Hindlimb muscle (tissue), 1 donor: ENCODE measurements at places on chromosomes 7 and 10.

GRCh38 chr7:19991936-19992335 is 218.5 kb upstream of the TMEM196 start:
- no peak for DNase-seq

GRCh38 chr10:58772758-58773157 is 260.1 kb downstream of the BICC1 start:
- no peak for DNase-seq

DNA sequence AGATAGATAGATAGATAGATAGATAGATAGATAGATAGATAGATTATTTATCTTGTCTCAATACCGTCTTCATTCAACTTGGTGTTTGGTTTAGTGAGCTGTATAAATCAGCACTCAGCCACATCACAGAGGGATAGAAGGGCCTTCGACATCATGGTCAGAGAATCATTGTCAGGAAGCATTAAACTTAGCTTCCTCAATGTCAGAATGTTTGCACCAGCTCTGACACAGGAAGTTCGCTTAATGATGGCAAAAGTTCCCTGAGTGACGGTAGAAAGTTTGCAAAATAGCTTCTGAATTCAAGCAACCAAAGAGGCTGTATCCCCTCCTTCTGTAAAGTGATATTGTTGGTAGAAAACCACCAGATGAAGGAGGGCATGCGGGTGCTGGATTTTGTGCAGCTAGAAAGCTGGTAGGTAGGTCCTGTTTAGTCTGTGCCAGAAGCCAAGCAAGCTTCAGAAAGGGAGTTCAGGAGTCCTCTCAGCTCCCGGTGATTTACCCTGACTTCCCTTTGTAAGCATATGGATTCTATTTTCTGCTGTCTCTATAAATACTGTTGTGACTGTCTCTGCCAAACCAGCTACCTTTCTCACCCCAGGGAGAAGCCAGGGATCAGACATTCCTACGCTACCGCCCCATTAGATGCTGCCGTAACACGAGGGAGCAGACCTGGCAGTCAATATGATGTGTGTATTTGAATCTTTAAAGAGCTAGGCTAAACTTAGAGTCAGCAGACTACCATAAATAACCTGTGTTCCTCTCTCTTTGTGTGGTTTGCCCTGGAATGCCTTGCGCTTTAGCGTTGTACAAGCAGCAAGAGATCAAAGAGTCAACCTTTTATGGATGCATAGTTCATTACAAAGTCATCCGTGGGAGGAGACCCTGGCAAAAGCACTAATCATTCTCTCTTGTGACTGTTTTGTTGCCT is 200.5 kb upstream of the KIAA1217 start:
- no peak for DNase-seq

- no peak for DNase-seq
These were observed 2.5 kb upstream of the CLDN4 start for GRCh38 chr7:73828107-73828803.

DNA sequence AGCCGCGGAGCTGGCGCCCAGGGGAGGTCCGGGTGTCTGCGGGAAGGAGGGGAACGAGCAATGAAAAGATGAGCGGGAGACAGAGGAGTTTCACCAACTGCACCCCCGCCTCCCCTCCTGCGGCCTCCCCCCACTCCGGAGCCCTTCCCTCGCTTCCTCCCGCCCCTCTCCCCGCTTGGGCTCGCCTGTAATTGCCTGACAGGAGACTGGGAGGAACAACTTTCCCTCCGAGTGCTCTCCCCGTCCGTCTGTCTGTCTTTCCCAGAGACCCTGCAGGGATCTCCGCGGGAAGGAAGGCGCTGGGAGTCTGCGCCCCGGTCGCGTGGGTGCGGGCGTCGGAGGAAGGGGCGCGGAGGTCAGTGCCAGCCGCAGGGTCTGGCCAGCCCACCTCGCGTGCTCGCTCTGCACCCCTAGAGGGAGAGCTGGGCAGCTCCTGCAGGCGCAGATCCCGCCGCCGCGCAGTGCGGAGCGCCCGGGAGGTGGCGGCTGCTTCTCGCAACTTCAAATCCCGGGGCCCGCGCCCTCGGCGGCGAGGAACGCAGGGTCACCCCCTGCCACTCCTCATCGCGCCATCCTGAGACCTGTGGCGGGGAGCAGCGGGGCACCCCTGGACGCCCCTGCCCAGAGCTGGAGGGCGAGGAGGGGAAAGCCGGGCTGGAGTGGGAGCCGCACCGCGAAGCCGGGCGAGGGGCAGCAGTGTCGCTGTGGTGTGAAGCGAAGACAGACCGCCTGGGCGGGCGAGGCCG is 511 bp upstream of the NRP1 start:
- DNase-seq = peak; percentile 92

DNA sequence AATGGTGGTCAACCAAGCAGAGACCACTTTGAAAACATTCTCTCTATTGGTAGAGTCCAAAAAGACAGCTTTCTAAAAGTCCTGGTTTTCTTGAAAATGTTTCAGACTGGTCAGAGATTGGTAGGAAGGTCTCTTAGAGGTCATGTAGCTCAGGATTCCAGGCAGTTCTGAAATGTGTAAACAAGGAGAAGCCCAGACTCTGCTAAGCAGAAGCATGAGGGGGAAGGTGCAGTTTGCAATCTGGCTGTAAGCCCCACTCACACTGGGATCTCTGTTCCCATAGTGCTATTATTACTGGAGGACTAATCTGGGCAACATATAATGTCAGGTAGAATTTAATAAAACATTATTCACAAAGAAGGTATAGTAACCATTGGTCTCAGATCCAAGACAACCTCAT is 101.1 kb downstream of the MAGI2 start:
- DNase-seq = no peak

GRCh38 chr7:55160539-55160938 is 141.7 kb downstream of the EGFR start:
- DNase-seq = no peak

GRCh38 chr7:27802999-27803398 is 63.0 kb downstream of the TAX1BP1 start:
- DNase-seq = peak; percentile 25

DNA sequence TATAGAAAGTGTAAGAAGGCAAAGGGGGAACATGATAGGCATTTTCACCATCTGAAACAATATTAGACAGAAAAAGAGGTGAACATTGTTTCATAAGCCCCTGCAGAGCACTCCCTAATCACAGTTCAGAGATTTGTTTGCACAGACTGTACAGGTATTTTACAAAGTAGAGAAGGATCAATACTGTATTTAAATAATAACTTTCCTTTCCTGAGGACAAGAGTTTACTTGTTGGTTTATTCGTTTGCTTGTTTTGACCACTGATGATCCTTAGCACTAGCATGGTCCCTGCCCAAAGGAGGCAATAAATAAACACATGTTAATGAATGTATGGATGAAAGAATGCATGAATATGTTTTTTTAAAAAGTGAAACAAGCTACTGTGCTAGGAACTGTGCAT is 690.1 kb upstream of the COBL start:
- DNase-seq = no peak

GRCh38 chr10:118911363-118911762 is 118.2 kb upstream of the NANOS1 start:
- no peak for DNase-seq

DNA sequence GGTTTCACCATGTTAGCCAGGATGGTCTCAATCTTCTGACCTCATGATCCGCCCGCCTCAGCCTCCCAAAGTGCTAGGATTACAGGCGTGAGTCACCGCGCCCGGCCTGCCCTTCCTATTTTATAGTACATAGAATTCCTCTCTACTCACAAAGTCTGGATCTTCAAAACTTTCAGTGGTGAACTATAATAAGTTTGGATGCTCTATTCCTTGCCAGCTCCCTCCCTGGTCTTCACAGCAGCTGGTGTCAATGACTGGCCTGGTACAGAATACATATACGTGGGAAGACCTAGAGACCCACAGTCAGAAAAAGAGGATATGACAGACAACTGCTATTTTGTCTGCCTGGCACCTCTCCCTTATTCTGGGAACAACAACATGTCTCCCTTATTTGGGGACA is 40.8 kb downstream of the ARHGAP12 start:
- DNase-seq = no peak

DNA sequence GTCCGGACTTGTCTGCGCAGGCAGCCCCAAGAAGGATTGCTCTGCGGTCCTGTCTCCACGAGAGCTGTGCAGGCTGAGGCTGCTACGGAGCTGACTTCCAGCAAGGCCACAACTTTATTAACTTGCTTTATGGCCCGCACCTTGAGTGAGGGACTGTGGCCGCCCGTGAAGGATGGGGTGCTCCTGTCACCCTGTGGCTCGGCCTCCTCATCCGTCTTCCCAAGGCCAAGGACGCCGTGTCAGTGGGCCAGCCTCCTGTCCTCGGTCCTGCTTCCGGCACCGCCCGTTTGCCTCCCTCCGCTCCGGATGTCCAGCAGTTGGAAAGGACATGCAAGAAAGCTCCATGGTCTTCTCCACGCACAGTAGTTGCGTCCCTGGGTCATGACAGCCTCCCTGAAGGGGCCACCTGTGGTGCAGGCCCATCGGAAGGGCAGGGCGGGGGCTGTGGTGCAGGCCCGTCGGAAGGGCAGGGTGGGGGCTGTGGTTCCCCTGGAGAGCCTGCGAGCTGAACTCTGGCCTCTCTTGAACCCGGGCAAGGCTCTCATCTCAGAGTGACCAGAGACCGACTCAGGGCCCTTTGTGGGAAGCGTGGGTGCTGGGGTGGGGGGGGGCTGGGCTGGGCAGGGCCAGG is 87.1 kb downstream of the NKX6-2 start:
- DNase-seq = no peak

GRCh38 chr7:150974468-150975391 is 3.4 kb downstream of the KCNH2 start:
- no peak for DNase-seq

DNA sequence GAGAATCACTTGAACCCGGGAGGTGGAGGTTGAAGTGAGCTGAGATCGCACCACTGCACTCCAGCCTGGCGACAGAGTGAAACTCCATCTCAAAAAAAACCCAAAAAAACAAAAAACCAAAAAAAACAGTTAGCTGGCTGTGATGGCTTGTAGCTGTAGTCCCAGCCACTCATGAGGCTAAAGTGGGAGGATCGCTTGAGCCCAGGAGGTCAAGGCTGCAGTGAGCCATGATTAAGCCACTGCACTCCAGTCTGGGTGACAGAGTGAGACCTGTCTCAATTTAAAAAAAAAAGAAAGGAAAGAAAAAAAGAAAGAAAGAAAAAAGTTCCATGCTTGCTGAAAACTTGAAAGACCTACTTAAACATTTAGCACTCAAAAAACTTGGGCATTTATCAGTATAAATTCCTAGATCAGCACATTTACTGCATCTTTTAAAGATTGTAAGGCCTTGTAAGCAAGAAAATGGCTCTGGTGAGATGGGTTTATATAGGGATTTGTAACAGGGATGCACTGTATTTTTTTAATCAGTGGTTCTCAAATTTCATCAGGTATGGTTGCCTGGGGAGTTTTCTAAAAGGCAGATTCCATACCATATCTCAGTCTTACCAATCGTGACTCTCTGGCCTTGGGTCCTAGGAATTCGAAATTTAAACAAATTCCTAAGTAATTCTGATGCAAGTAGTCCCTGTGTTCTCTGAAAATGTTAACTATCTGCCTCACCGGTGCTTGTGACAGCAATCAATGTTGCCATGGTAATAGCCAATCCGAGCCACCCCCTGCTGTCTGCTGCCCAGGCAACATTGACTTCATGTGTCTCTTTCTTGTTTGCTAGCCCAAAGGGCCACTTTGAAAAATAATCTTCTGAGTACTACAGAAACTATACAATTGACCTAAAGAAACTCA is 11.5 kb upstream of the NT5C2 start:
- no peak for DNase-seq

- DNase-seq = no peak
These were observed 204.0 kb downstream of the FZD1 start for GRCh38 chr7:91468256-91468655.

DNA sequence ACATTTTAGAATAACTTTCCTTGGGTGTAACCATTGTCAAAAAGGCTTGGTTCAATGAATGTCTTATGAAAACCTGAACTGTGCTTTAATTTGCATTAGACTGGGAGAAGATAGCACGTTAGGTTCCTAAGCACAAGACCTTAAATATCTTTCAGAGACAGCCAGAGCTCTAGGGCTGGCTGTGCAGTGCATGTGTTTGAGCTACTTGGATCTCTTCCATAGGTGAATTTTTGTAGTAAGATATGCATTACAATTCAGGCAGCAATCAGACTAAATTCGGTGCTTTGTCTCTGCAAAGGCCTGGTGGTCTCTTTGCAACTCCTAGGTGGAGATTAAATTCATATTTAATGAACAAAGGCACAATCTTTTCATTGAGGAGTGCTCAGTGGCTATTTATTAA is 192.0 kb downstream of the ZNF438 start:
- no peak for DNase-seq

GRCh38 chr7:140360697-140361229 is 37.6 kb downstream of the SLC37A3 start:
- DNase-seq = no peak

- DNase-seq = no peak
These were observed 144.7 kb downstream of the CCSER2 start for GRCh38 chr10:84473136-84473535.

DNA sequence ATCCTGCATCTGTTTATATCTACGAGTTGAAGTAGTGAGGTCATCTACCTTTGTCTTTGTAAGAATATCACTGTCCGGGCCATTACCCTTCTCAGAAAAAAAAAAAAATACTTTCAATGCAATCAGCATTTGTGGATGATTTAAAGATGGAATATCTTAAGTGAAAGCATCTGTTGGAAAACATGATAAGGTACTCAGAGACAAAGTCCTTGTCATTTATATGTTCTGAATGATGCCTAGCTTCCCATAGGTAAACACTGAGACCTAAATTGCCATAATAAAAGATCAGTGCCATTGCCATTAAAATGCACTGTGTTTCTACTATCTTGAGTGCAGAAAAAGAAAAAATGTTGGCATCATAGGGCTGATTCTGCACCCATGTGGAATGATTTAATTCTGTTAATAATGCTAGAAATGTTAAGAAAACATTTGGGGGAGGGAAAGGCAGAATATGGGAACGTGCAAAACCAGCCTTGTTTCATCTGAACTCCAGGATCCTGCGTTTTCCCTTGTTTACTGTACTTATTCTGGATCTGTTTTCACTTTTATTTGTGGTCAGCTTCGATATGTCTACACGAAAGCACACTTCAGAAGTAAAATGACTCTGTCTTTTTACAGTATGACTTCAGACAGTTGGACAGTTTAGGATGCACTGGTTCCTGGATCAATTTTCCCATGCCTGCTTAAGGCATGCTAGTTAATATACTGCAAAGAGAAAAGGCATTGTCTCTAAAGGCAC is 669.8 kb downstream of the SUGCT start:
- no peak for DNase-seq

DNA sequence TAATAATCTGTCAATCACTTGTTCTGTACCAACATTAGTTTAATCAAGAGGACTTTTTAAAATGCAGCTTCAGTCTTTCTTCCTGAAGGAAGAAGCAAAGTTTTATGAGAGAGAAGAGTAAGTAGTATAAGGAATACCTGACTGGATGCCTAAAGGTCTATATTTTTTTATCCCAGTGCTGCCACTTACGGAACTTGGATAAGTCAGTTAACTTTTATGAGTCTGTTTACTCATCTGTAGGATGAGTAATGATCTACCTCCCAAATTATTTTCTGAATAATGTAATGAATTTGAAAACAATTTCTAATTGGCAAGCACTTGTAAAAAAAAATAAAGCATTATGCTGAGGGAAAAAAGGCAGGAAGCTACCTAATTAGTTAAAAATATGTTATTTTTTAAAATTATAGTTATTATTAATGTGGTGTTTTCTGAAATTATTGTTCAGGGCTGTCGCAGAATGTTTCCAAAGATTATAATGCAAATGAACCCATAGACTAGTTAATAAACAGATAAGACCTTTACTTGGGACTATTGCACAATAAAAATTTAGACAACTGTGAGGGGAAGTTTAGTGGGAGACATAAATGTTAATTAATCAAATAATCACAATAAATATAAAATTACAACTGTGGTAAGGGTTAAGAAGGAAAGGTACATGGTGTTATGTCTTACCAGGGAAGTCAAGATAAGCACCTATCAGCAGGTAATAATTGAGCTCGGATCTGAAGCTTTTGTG is 24.6 kb downstream of the SLK start:
- no peak for DNase-seq
